ENCODE measurements at places on chromosomes 5 and 9.

DNA sequence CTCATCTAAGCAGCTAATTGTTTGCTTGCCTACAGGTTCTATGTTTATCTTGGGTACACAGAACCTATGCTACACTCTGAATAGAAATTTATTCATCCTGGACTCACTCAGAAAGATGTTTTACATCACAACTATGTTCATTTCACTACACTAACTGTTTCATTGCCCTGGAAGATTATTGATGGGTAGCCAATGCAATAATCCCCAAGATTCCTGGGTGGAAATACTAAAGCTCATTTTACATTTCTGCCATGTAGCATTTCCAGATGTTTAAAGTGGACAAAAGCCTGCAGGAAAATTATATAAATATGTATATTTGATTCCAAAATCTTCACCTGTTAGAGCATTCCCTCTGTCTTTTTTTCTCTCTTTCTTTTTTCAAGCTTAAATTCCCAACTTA, 51.9 kb upstream of the IL7R start:
- no peak overlapping the region for H3K27ac ChIP-seq
- no peak for DNase-seq
- H3K27me3 ChIP-seq: peaks cover 3% of the 10 kb centered on the region

GRCh38 chr5:123928401-123928800, 416.4 kb downstream of the CSNK1G3 start:
- no peaks in the 10 kb centered on the region for H3K27me3 ChIP-seq
- H3K4me1 ChIP-seq: no peaks in the 10 kb centered on the region
- no peak overlapping the region for H3K27ac ChIP-seq
- H3K36me3 ChIP-seq: no peaks in the 10 kb centered on the region
- no peak overlapping the region for H3K4me3 ChIP-seq
- no peak for DNase-seq

DNA sequence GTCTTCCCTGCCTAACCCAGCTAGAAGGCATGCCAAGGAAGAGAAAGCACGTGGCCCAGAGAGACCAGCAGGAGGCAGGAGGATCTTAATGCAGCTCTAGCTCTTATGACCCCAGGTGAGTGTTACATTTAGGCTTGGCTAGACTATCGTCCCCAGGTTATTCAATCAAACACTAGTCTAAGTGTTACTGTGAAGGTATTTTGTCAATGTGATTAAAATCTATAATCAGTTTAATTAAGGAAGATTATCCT, 483.7 kb downstream of the BNC2 start:
- peaks cover 10% of the 10 kb centered on the region for H3K36me3 ChIP-seq
- no peak overlapping the region for H3K27ac ChIP-seq
- no peak for DNase-seq
- no peak overlapping the region for H3K4me3 ChIP-seq
- no peaks in the 10 kb centered on the region for H3K27me3 ChIP-seq

DNA sequence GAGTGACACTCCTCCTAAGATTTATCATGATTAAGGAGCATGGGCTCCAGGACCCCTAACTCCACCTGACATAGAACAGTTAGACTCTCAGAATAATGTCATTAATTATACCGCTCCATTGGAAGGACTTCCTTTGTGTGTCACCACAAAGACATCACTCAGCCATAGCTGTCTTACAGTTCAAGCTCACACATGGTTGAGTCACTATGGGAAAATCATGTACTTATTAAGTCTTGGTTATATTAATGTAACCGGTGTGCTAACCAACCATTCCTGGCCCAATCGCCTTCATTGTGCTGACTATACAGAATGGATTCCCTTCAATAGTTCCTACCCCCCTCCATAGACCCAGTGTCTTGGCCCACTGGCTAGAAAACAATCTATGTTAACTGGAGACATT, 10.9 kb upstream of the MCCC2 start:
- DNase-seq: no peak
- no peak overlapping the region for H3K27ac ChIP-seq
- H3K4me1 ChIP-seq: no peaks in the 10 kb centered on the region

DNA sequence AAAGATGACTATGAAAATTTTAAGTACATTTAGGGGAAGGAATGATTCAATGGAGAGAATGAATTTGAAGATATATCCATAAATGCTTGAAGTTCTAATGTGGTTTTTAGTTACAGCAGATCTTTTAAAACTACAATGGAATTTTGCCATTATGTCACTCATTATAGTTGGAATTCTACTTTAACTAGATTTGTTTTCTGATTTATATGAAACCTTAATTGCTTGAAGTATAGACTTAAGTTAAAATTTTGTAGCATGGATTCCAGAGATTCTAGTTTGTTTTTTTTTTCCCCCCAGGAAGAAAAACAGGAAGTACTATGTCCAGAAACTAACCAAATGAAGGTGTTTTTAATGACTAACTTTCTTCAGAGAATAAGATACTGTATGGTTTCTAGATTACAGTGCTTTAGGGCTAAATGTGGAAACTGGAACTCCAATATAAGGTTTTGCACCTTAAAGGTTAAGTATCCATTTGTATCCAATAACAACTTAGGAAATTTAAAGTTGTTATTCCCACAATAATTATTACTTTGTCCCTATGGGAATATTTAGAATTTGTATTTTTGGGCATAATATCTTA, 70.3 kb downstream of the ZSWIM6 start:
- H3K4me1 ChIP-seq: peaks cover 65% of the 10 kb centered on the region
- no peaks in the 10 kb centered on the region for H3K27me3 ChIP-seq
- H3K4me3 ChIP-seq: no peak overlapping the region
- no peak for DNase-seq

DNA sequence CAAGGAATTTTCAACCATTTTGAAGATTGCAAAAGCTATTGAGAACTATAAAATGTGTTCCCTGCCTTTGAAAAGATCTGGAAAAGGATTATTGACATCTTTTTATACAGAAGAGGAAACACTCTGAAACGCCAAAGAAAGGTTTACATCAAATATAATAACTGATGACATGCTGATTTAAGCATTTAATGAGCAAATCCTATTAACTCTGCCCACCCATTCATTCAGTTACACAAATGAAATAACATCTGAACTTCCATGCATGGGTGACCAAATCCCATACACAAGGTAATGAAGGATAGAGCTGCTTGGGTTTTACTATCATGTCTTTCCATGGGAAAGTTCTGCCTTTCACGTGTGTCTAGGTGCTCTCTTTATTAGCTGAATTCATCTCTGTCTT, 589.4 kb upstream of the WWC1 start:
- H3K4me3 ChIP-seq: no peak overlapping the region
- no peaks in the 10 kb centered on the region for H3K27me3 ChIP-seq
- DNase-seq: no peak
- H3K4me1 ChIP-seq: peaks cover 44% of the 10 kb centered on the region
- peaks cover 2% of the 10 kb centered on the region for H3K36me3 ChIP-seq

DNA sequence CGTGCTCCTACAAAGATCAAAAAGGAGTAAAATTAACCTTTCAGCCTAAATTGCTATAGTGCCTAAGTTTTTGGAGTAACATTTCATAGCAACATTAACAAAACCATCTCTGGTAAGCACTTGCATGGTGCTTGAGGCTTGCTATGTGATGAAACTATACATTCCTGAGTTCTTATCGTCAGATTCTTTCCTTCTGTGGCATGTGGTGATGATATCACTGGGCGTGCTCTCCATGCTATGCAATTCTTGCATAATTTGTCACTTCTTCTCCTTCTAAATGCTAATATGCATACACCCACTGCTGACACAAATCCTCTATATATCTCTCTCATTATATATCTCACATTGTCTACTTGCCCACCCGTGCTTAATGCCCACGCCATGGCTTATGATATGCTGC, 2019.9 kb downstream of the MAT2B start:
- H3K27me3 ChIP-seq: no peaks in the 10 kb centered on the region
- H3K4me1 ChIP-seq: peaks cover 7% of the 10 kb centered on the region
- H3K27ac ChIP-seq: no peak overlapping the region
- H3K36me3 ChIP-seq: peaks cover 6% of the 10 kb centered on the region
- DNase-seq: no peak

DNA sequence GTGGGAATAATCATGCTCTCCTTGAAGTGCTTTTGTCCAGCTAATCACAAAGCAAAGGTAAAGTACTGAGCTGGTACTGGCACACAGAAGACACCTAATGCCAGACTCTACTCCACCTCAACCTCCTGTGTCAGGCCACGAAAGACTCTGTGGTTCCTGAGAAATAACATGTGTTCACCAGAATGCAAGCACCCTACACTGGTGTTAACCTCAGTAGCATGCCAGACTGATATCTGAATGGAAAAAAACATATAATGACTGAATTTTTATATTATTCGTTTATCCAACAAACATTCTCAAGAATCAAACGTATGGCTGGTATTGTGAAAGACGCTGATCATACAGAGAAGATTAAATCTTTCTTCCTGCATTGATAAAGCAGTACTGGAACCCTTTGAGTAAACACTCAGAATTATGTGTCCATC, 97.1 kb upstream of the IFNE start:
- H3K27ac ChIP-seq: peak overlapping the region; percentile 66
- H3K27me3 ChIP-seq: no peaks in the 10 kb centered on the region
- H3K4me3 ChIP-seq: no peak overlapping the region
- H3K36me3 ChIP-seq: no peaks in the 10 kb centered on the region

- no peaks in the 10 kb centered on the region for H3K4me1 ChIP-seq
- H3K27me3 ChIP-seq: no peaks in the 10 kb centered on the region
- peaks cover 7% of the 10 kb centered on the region for H3K36me3 ChIP-seq
- DNase-seq: no peak
Measured at GRCh38 chr9:76486151-76486550, 27.2 kb downstream of the GCNT1 start.

GRCh38 chr5:7960142-7960541, 91.2 kb downstream of the MTRR start:
- DNase-seq: no peak
- H3K27me3 ChIP-seq: peaks cover 4% of the 10 kb centered on the region
- no peak overlapping the region for H3K4me3 ChIP-seq
- H3K27ac ChIP-seq: no peak overlapping the region

DNA sequence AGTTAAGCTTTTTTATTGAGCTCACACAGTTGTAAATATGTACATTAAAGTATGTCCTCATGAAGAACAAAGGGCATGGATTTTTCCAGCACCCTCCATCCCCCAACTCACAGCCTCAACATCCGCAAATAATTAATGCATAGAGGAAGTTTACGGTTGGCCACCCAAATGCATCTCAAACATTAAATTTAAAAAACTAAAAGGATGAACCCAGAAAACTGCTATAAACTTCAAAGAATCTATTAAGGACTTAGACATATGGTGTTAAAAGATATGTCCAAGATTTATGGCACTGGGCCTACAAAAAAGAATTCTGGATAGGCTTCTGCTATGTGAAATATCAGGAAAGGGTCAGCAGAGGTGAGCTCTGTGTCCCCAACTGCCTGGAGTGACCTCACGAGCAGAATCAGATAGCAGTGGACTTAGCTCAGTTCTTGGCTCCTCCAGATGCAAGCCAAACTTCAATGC, 54.0 kb upstream of the TNC start:
- H3K27me3 ChIP-seq: no peaks in the 10 kb centered on the region
- no peak overlapping the region for H3K4me3 ChIP-seq
- peaks cover 3% of the 10 kb centered on the region for H3K4me1 ChIP-seq
- no peaks in the 10 kb centered on the region for H3K36me3 ChIP-seq
- no peak overlapping the region for H3K27ac ChIP-seq
- no peak for DNase-seq

Data from mesothelial cell of epicardium (in vitro differentiated cells).